ENCODE measurements at places on chromosomes 12 and 14.
A peak's percentile ranks its signal among the peaks of the same experiment; 100 is the strongest.

DNA sequence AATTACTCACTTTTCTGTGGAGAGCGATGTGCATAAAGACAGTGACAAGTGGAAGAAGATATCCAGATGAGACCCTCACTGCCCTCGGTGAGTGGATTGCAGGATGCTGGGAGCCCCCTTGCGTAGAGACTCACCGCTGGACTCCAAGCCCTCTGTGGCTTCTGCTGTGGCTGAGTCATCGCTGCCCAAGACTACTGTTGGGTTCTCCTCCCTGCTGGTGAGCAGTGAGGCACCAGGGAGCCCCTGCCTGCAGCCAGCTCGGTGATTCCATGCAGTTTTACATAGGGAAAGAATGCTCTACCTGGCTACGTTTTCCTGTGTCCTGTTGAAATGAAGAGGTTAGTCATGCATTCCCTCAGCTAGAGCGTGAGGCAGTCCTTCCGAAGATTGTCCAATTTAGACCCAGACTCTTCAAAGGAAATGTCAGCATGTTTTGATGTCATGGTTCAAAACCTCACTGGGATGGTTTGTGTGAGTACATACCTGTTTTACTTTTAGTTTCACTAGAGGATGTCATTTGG lies 28.2 kb downstream of the TRAF3 start:
- DNase-seq, result peak; percentile 76

DNA sequence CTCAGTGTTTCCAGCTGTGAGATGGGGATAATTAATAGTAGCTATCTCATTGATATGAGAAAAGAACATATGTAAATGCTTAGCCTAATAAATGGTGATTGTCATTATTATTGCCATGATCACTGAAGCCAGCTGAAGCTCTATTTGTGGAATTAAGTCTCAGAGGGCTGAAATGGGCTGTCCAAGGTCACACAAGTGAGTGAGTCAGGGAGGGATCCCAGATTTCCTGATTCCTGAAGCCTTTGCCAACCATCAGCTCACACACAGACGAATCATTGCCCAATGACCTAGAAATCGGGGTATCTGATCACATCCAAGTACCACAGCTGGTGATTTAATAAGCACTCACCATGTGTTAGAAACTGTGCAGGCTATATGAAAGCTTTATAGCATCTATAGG lies 21.6 kb upstream of the TMEM229B start:
- DNase-seq, result no peak

GRCh38 chr12:70590051-70590450 lies 47.2 kb downstream of the PTPRB start:
- DNase-seq, result peak; percentile 71

- DNase-seq, result no peak
Observed at GRCh38 chr12:29159661-29160060, 10.6 kb downstream of the FAR2 start.

DNA sequence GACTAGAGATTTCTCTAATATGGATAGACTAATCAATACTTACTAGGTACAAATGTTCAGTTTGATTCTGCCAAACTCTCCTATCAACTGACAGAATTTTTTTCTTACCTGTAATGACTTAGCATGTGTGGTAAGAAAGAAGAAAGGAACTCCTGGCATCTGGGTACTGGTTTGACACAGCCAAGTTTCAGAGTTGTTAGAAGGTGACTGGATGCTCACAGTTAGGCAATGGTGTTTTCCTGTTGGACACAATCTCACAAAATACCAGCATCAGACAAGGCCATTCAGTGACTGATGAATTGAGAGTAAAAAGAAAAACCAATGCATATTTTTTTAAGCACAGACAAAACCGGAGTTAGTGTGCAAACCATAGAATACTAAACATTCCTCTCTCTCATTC lies 4.2 kb downstream of the MUCL1 start:
- no peak for DNase-seq

DNA sequence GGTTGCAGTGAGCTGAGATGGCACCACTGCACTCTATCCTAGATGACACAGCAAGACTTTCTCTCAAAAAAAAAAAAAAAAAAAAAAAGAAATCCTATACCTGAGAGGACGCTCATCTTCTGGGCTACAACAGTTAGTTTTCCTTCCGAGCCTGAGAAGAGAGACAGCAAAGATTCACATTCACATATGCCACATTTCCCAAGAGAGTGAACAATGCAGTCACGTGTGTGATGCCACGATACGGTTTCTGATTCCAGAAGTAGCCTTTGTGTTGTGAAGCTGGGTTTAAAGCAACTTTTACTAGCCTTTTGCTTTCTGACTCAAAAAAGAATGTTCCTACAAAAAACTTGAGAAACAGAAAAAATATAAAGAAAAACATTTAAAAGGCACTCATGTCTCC lies 19.5 kb downstream of the GCN1 start:
- DNase-seq, result no peak

- DNase-seq, result no peak
Observed at GRCh38 chr14:89325299-89325883, 91.6 kb downstream of the FOXN3 start.

DNA sequence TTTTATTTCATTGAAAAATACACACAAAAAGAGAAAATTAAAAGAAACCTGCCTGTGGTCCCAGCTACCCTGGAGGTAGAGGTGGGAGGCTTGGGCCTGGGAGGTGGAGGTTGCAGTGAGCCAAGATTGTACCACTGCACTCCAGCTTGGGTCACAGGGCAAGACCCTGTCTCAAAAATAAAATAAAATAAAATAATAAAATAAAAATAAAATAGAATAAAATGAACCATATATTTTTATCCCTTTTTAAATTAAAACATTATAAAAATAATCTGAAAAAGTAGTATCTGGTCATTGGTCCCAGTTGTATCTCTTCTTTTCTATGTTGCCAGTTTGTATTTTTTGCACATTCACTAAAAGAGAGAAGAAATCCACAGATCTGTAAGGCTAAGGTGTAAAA lies 16.7 kb upstream of the FAM234B start:
- no peak for DNase-seq

- DNase-seq, result no peak
Observed at GRCh38 chr12:57118711-57119271, 7.6 kb upstream of the STAT6 start.

GRCh38 chr14:94921456-94921855 lies 151.5 kb upstream of the GSC start:
- no peak for DNase-seq

- DNase-seq, result peak; percentile 59
Observed at GRCh38 chr12:110245369-110245772, 35.7 kb upstream of the ATP2A2 start.

- peak; percentile 22 for DNase-seq
Observed at GRCh38 chr12:93879476-93880421, 202.6 kb downstream of the CRADD start.

- DNase-seq, result no peak
Observed at GRCh38 chr12:104484079-104484478, 27.3 kb downstream of the CHST11 start.

- no peak for DNase-seq
Observed at GRCh38 chr12:91172096-91172495, 10.5 kb downstream of the DCN start.

DNA sequence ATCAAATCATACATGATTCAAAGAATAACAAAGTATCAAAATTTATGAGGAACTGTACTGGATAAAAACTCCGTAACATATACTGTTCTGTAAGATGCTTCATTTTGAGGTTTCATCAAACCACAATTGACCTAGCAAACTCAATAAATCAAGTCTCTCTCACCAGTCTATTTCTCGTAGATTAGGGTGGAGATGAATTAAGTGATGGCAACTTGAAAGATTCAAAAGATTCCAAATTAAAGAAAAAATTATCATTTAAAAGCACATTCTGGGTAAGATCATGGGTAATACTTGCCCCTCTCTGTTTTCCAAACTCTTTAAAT lies 74.4 kb downstream of the PAPLN start:
- no peak for DNase-seq

- DNase-seq, result no peak
Observed at GRCh38 chr14:42173206-42173605, 566.5 kb downstream of the LRFN5 start.

DNA sequence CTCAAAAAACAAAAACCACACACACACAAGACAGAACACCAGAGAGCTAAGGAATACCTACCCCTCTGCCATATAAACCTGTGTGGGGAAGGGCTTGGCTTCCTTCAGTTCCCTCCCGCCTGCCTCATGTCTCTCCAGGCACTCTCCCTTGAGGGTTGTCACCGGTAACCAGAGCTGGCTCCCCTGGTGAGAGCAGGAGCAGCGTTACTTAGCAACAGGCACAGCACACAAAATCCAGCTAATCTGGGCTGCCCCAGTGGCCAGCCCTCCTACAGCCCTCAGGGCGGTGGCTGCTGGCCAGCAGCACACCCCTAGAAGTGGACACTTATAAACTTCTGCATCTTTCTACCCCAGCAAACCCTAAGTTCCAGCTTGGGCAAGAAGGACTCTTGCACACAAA lies 21.6 kb upstream of the NR4A1 start:
- DNase-seq, result no peak

DNA sequence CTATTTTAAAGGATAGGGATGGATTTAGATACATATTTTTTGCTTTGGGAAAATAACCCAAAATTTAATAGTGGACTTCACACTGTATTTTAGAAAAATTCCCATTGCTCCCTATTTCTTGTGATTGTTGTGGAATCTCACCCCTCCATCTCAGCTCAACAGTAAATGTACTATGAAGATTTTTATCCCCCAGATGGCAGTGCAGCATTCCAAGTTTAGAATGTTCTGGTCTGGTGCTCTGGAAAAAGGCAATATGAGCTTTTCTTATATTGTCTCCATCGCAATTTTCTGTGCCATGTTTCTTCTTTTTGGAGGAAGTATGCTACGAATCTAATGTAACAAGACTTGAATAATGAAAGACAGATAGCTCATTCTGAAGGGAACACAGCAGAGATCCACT lies 471.7 kb upstream of the SYT1 start:
- no peak for DNase-seq

- no peak for DNase-seq
Observed at GRCh38 chr12:122725452-122726079, 5.1 kb downstream of the HCAR1 start.

DNA sequence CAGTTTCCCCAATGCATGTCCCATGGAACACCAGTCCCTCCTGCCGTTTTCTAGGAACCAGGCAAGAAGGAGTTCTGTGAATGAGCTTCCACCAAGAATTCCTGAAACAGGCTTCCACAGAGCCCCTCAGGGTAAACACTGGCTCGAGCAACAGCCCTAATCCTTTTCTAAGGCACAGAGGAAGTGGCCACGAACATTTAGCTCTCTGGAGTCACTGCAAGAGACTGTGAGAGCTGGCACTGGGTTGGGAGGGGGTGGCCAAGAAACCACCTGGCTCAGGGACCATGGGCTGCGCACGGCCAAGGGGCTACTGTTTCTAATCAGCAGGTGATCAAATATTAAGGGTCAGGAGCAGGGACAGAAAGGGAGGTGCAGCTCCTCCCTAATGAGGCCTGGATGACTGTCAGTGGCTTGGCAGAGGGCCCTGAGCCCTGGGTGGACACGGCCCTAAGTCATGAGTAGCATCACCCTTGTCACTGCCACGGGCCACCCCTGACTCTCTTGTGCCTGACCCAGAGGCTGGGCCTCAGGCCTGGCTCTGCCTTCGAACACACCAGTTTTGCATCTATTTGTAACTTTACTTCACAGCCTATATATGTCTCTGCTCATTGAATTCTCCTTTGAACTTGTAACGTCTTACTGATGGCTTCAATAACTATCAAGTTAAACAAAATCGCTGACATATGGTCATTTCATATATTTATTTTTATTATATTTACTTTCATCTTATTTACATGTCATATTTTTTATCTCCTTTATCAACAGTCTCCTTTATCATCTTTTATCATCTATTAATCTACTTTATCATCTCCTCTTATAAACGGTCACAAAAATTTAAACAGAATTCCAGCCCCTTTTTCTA lies 154.0 kb downstream of the DICER1 start:
- no peak for DNase-seq

DNA sequence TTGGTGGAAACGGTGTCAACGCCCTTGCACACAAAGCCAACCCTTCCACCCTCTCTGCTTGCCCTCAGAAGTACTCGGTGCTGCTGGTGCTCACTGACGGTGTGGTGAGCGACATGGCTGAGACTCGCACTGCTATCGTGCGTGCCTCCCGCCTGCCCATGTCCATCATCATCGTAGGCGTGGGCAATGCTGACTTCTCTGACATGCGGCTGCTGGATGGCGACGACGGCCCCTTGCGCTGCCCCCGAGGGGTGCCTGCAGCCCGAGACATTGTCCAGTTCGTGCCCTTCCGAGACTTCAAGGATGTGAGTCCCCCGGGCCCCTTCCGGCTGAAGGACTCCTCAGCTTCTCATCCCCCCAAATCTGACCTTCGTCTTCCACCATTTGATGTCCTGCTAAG lies 5.7 kb downstream of the CPNE6 start:
- no peak for DNase-seq

DNA sequence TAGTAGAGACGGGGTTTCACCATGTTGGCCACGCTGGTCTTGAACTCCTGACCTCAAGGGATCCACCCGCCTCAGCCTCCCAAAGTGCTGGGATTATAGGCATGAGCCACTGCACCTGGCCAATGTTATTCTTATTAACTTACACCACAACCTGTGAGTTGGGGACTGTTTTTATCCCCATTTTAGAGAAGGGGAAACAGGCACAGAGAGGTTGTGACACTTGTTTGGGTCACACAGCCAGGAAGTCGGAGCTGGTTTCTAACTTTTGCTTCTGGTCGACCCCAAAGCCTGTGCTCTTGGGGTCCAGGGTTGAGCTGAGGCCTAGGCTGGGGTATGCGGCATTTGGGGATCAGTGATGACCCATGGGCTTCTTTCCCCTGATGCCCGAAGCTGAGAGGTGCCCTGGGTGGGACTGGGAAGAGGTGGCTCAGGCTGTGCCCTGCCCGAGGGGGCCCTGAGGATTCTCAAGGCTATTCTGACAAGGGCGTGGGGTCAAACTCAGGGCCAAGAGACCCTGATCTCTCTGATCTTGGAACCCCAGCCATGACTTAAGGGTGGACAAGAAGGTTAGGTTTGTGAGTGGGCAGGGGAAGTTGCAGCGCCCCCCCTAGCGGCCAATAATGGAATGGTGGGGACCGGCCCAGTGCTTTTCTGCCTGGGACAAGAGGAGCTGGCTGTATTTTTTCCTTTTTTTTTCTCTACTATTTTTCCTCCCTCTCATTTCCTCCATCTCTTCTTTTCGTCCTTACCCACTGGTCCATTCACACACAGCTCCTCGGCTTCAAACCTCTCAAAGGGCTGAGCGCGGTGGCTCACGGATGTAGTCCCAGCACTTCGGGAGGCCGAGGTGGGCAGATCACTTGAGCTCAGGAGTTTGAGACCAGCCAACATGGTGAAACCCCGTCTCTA lies 3.0 kb downstream of the SDSL start:
- DNase-seq, result peak; percentile 44

DNA sequence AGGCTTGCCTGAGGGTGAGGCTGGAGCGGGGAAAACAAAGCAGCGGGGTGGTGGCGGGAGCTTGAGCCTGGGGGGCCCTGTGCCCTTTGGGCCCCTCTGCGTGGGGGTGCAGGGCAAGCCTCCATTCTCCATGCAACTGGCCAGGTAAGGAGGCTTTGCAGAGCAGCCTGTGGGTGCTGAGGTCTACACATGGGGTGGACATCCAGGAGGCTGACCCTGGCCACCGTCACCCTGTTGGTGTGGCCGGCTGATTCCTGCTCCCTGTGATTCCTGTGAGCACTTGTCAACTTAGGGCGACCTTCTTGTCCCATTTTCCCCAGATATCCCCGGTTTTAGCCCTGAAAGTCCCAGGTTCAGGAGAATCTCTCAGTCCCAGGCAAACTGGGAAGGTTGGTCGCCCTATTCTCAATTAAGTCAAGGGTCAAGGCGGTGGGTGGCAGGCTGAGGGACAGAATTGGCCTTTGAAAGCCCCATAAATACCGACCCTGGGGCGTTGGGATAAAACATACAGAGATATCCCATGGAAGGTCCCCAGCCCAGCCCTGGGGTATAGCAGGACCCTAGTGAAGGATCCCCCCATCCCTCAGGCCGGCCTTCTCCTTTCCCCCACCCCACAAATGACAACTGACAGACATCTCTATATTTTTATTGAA lies 70.5 kb downstream of the PRIMA1 start:
- DNase-seq, result no peak
